T follicular helper cell (primary cell): ENCODE measurements at places on chromosomes 4 and X.

DNA sequence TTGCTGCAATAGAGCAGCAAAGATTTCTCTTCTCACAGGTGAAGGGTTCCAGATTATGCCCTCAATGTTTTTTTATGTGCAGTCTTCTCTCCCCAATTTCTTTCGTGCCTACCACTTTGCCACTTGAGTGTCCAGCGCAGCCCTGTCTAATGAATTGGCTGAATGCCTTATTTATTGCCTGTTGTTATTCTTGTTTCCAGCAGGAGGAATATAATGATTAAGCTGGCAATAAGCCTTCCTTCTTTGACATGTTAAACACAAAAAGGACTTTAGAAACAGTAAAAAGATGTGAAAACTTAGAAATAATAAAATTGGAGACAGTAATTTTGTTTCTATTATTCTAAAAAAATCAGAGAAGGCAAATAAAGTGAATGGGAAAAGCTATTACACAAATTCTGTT, 34.6 kb upstream of the FRAS1 start:
- no peak for DNase-seq

GRCh38 chr4:112968451-112969159, 80.8 kb upstream of the ANK2 start:
- no peak for DNase-seq

DNA sequence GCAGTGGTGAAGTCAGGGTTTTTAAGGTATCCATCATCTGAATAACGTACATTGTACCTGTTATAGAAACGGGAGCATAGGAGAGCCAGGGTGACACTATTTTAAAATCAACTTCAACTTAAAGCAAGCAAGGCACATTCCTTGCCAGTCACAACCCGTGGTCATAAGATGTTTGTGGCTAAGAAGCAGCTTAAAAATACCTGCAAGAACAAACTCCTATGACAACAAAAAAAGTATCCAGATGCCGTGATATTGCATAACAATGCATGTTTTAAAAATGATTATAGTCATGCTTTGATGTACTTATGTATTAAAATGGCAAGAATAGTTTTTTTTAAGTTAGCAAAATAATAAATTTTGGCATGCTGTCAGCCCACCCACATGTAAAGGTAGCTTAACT, 16.5 kb upstream of the SYNPO2 start:
- no peak for DNase-seq

DNA sequence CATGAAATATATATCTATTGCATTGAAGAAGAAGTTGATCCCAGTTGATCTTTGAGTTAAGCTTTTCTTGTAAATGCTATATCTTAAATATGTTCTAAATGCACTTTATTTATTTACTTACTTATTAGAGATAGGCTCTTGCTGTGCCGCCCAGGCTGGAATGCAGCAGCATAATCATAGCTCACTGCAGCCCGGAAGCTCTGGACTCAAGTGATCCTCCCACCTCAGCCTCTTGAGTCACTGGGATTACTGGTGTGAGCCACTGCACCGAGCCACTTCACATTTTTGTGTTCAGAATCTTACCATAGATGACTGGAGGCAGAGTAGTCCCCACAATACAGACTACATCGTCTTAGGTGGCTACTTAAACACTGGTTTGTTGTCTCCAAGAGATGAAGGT, 324.3 kb upstream of the SLIT2 start:
- no peak for DNase-seq

- no peak for DNase-seq
These were observed 30.4 kb upstream of the ABCG2 start for GRCh38 chr4:88188738-88189417.

DNA sequence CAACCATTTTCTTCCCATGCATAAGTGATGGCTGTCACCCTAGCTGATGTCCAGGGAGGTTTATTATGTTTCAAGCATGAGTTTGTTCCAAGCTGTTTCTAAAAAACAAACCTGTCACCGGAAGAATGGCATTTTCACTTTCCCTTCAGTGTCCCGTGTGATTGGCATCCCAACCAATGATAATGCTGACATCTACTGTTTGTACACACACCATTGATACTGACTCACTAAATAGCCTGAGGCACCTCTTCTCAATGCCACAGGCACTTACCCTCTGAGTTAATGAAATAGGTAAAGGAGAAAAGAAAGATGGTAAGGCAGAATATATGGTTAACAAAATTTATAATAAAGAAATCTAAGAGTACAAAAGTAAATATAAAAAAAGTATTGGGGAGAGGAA, 23.1 kb upstream of the VCX2 start:
- no peak for DNase-seq

GRCh38 chr4:40357738-40358137, 22.6 kb downstream of the CHRNA9 start:
- DNase-seq: no peak

- DNase-seq: no peak
These were observed 32.3 kb downstream of the ADGRA3 start for GRCh38 chr4:22483551-22483981.

DNA sequence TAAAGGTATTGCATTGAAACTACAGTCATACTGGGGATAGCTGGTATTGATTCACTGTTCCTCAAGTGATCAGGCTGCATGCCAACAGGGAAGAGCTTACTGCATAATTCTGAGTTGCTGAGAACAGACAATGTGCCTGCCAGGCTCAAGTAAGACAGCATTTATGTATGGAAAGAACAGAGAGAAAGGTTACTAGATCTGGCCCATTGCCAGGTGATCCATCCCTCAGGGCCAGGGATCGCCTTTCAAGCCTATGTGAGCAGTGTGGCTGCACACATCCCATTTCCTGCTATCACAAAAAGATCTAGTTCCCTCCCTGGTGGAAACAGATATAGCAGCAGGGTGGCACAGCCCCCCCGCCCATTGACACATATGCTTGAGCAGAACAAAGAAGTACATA, 254.0 kb downstream of the TMA16 start:
- no peak for DNase-seq

- DNase-seq: no peak
These were observed 389.3 kb upstream of the EPHA5 start for GRCh38 chr4:66059556-66059955.

DNA sequence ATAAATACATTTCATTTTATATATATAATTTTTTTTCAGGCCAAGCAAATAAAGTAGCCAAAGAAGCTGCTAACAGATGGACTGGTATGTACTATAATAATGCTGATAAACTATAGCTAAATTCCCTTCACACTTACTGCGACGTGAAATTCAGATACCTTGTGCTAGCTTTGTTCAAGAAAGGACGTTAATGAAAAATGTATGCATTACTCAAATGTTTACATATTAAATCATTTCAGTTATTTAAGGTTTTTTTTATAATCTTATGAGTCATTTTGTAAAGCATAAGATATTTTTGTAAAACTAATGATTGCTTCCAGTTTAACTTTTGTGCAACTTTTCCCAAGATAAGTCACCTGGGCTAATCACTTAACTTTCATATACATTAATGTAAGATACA, 57.2 kb upstream of the TMEM131L start:
- DNase-seq: no peak

GRCh38 chrX:103061486-103061885, 2.5 kb downstream of the BEX1 start:
- no peak for DNase-seq

DNA sequence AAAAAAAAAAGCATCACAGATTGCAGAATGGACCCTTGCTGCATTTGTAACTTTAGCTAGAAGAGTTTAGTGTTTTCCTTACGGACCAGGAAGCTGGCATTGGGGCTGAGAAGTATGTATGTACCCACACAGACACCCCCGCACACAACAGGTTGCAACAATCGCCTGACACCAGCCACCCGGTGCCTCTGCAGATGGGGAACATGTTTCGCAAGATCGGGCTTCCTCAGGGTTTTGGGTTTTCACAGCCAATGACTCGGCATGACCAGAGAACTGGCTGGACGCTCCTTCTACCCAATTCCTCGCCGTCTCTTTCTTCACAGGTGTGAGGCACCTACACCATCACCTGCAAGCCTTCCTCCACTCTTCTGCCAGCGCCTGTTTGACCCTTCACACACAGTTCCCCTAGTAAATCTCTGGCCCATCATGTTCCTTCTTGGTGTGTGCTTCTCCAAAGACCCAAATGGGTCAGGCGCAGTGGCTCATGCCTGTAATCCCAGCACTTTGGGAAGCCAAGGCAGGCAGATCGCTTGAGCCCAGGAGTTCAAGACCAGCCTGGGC, 70.4 kb downstream of the DHRSX start:
- DNase-seq: no peak

DNA sequence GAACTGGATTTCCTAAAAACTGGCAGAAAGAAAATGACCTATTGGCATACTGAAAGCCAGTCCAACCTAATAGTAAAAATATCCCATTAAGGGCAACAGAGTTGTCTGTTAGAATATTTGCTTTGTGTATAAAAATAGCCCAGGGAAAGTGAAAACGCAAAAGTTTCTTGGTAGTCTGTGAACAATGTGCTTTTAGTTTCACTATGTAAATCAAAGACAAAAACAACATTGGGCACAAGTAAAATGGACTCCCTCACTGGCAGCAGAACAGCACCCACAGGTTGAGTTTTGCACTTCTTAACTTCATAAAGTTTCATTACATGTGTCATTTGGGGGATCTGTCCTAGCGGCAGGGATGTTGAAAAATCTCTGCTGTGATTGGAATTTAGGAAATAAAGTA, 4.3 kb upstream of the FGG start:
- no peak for DNase-seq

DNA sequence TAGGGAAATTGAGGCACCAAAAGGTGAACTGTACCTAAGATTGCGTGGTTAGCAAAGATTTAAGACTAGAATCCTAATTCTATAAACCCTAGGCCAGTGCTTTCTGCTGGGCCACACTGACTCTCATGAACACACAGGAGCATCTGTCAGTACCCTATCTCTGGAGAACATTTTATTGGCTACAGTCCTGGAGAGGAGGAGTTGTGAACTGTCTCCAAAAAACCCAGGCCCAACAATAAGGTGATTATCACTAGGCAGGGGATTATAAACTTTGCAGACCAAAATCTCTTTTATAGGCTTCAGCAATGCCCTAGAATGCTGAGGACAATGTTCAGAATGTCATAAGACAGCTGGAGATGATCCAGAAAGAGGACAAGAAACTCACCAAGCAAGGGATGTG, 24.1 kb downstream of the OPHN1 start:
- no peak for DNase-seq

DNA sequence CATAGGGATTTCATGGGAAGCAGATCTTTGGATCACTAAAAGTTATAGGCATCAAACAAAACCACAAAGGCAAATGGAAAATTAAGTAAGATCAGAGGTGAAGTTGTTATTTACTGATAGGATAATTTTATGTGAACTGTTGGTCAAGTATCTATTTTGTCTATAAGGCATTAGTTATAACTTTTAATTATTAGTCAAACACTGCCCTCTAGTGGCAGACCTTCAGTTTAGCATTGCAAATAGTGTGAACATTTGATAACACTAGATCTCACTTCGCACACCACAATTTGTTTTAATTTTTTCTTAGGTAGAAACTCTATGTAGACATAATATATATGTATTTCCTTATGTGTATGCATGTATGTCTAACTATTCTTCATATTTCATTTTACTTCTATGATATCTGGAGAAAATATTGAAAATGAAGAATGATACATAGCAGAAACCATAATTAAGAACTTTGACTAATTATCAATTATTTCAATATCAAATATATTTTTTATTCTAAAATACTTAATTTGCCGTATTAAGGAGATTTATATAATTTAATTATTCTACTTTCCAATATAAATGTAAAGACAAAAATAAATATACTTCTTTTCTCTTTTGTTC, 214.5 kb upstream of the TACR3 start:
- DNase-seq: no peak

GRCh38 chr4:150972592-150972991, 42.5 kb downstream of the LRBA start:
- DNase-seq: no peak

DNA sequence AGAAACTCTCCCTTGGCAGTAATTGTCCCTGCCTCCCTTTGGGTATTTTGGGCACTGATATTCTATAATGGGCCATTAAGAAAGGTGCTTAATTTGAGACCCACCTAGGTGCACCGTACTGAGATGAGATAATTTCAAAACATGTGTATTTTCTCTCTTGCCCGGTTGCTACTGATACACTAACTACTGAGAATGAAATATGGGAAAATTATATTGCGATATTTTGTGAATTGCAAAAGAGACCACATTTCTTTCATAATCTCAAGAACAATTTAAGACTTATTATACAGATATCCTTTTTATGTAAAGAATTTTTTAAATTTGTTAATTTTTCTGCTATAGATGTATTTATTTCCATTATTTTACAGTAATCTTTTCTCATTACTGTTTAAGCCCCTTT, 284.9 kb downstream of the ADGRL3 start:
- DNase-seq: no peak

DNA sequence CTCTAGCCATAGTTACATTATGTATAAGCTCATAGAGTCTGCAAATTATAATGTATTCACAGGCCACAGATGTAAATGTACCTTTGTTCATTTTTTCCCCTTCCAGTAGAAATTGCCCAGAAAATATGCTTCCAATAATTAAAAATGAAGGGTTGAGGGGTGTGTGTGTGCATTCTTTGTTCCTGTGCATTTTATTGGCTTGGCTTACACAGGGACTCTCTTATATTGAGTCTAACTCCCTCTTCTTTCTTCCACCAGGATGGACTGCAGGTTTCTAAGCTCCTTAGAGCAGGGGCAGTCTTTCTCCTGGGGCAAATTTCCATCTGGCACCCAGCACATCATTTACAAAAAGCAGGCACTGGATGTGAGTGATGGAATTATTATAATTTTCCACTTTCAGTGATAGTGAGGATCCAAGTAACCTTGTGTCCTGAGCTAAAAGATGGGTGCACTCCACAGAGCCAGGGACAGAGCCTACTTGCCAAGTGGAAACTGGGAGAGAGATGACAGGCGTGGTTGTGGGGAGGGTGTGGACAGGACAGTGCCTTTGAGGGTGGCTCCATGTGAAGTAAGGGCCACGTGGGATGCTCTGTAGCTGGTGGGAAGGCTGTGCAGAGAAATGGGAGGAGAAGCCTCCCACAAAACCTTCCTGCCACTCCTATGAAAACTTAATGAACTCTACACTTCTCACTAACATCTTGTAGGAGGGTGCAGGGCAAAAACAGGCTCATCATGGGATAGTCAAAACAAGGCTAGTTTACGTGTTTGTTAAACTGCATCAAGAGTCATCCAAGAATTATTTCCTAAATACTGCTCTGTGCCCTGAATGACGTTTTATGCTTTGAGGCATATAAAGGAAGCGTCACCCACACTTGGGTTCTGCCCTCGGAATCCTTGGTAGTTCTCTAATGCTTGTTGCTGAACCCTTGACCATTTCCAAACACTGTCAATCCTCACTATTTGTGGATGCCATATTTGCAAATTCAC, 16.0 kb downstream of the IGFBP7 start:
- DNase-seq: no peak

- DNase-seq: no peak
These were observed 36.4 kb downstream of the ASB9 start for GRCh38 chrX:15233416-15234015.

- no peak for DNase-seq
These were observed 2.9 kb downstream of the LRPAP1 start for GRCh38 chr4:3529363-3529762.
